Natural killer cell treated with Interleukin-12 subunit alpha and Interleukin-12 subunit beta and Interleukin-15 and Interleukin-18, amount 100 ng/mL, for 72 hours (primary cell): ENCODE measurements at places on chromosomes 2 and 18. TPM values are rescaled to one million over a fixed set of nuclear protein-coding genes. Genes with fewer than 3 reads are reported as not detected.

DNA sequence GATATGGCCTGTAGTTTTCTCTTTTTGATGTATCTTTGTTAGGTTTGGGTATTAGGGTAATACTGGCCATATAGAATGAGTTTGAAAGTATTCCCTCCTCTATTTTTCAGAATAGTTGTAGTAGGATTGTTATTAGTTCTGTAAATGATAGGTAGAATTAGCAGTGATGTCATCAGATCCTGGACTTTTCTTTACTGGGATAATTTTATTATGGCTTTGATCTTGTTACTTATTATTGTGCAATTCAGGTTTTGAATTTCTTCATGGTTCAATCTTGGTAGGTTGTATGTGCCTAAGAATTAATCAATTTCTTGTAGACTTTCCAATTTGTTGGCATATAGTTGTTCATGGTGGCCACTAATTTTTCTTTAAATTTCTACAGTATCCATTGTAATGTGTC, 916.6 kb downstream of the CCDC85A start:
- DNase-seq = no peak

DNA sequence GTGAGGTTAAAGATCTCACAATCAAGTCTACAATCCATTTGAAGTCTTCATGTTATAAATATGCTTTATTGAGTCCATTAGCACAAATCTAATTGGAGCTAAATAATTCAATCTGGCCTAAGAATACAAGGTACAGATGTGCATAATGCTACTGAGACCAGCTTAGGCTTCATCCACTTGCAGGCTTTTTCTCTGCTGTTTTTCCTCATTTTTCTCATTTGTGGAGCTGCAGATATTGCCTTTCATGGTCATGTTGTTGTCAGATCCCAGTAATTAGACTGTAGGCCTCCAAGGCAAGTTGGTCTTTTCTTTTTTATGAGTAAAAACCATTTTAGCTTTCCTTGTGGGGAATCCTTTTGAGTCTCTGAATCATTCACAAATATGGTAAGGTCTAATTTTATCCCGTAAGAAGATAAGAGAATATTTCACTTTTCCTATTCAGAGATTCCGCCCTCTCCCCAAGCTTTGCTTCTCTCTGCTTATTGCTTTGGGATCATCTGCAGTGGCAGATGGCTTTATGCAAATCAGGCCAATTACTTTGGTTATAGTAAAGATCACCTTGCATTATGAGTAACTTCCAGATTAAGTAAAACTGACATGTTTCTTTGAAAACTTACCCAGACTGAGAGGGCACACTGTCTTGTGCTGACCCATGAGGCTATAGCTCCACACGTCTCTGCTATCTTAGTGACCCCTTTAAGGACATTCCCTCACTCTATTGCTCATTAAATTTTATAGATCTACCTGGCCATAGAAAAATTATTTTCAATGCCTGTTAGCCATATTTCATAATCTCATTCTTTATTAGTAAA, 80.9 kb downstream of the MGAT5 start:
- no peak for DNase-seq

GRCh38 chr2:83844490-83844889, 614.6 kb downstream of the SUCLG1 start:
- DNase-seq = no peak

DNA sequence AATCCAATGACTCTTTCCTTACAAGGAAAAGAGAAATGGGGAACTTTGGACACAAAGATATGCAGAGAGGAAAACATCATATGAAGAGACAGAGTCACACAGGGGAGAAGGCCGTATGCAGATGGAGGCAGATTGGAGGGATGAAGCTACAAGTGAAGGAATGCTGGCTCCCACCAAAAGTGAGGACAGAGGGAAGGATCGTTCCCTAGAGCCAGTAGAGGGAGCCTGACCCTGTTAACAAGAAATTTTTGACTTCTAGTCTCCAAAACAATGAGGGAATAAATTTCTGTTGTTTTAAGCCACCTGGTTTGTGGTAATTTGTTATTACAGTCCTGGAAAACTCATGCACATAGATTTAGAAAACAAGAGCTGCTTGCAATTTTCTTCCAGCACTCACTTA, 169.3 kb downstream of the PMAIP1 start:
- no peak for DNase-seq

GRCh38 chr2:44107974-44108373, 60.7 kb upstream of the PPM1B start:
- no peak for DNase-seq

- DNase-seq = no peak
Measured at GRCh38 chr2:223262946-223263345, 211.0 kb downstream of the KCNE4 start.

GRCh38 chr18:26468931-26469340, 79.4 kb downstream of the KCTD1 start:
- no peak for DNase-seq

DNA sequence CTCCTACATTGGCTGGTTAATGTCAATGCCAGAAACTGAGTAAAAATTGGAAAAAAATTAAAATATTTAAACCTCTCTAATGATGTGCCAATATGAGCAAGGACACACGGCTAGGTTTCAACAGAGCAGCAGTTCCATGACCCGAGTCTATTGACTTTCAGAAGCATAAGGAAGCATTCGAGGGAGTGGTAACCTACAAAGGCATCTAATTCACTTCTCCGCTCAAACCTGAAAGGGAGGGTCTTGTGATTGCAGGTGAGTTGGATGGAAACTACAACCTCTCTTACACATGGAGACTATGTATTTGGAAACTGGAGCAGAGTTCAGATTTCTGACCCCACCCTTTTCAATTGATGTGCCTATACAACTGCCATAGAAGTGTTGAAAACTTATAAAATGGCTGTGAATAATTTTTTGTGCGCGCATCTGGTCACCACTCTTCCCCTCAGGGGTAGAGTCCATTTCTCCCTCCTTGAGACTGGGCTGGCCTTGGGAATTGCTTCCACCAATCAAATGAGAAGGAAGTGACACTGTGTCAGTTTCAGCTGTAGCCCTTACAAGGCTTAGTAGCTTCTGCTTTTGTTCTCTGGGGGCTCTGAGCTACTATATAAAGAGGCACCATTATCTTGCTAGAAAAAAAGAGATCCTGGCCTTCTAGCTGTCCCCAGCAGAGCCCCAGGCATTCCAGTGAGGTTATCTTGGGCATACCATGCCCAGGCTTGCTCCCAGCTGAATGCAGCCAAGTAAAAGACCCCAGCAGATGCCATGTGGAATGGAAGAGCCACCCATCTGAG, 278.0 kb downstream of the EPHA4 start:
- no peak for DNase-seq

DNA sequence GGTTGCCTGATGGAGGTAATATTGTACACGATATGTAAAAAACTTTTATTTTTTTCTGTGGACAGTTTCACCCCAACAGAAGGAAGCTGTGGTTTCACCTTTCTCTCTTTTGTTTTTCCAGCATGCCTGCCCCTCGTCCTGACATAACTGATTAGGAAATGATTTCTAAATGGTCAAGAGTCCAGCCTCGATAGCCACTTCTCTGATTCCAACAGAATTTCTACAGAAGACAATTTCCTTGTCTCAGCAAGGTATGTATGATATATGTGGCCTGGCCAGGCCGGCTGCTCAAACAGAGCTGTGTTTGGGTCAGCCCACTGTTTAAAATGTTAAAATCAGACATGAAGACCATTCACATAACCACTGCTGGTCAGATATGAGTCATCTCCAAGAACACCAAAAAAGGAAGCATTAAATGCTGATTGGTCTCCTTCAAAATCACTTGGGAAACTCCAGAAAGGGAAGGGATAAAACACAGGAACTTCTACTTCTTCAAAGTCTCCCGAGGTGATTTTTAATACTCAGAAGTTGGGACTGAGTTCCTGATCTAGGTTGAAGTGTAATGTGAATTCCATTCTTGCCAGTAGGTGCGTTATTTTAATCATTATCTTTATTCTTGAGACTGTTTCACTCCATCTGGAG, 22.3 kb downstream of the ATP8B1 start:
- DNase-seq = no peak

STEAP3 gene
- 1.3 TPM for total RNA-seq

DNA sequence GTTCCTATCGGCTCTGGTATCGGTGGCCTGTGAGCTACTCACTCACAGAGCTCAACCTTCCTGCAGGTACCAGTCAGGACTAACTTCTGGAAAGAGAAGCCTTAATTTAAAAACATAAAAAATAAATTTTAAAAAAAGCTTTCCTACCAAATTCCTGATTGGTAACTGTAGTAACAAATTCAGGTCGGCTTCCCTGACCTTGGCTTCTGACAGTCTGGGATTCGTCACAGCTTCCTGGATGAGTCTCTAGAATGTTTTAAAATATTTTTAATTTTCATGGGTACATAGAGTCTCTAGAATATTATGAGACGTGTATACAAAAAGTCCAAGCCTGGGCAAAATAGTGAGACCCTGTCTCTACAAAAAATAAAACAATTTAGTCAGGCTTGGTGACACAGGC, 45.0 kb upstream of the MTCL1 start:
- DNase-seq = no peak

RSAD2 gene
- 6.8 TPM for total RNA-seq

VIT gene
- total RNA-seq = not detected

GRCh38 chr2:238461491-238461890, 34.8 kb downstream of the ASB1 start:
- no peak for DNase-seq

GRCh38 chr2:216210701-216211540, 101.8 kb downstream of the XRCC5 start:
- DNase-seq = no peak

- no peak for DNase-seq
Measured at GRCh38 chr2:15460112-15460620, 101.0 kb downstream of the NBAS start.

- no peak for DNase-seq
Measured at GRCh38 chr2:215772003-215772402, 241.3 kb downstream of the MREG start.

DNA sequence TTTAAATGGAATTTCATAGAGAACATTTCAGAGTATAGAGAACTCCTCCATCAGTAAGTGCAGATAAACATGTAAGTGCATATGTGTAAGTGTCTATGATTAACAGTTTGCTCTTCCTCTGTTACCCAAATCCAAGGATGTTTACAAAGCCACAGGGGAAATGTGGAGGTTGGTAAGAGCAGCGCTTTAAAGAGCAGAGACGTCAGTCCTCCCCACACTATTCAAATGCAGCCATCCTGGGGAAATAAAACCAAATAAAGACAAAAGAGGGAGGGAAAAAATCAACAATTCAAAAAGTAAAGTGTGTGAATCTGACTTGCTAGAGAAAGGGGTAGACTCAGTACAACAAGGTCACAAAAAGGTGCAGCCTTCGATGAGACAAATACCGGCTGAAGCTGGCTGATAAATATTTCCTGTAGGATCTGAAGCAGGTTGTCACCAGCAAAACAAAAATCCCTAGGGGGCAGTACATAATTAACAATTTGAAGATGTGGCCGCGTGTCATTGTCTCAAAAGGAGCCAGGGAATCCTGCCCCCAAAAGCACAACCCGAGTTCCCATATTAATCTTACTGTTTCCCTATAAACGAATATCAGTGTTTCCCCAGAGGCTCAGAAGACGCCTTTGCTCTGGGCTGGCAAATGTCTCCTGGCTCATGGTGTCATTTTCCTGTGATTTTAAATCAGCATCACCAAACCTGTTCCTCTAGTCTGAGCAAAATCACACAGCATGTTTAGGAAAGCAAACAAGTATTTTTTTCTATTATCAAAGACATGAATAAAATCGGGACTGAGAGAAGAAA, 216.5 kb downstream of the CDCA7 start:
- no peak for DNase-seq

- no peak for DNase-seq
Measured at GRCh38 chr18:4157352-4157751, 297.8 kb downstream of the DLGAP1 start.

- DNase-seq = no peak
Measured at GRCh38 chr2:27914805-27915175, 24.3 kb downstream of the BABAM2 start.
